H54 (cell line): ENCODE measurements at places on chromosomes 11 and 22.

DNA sequence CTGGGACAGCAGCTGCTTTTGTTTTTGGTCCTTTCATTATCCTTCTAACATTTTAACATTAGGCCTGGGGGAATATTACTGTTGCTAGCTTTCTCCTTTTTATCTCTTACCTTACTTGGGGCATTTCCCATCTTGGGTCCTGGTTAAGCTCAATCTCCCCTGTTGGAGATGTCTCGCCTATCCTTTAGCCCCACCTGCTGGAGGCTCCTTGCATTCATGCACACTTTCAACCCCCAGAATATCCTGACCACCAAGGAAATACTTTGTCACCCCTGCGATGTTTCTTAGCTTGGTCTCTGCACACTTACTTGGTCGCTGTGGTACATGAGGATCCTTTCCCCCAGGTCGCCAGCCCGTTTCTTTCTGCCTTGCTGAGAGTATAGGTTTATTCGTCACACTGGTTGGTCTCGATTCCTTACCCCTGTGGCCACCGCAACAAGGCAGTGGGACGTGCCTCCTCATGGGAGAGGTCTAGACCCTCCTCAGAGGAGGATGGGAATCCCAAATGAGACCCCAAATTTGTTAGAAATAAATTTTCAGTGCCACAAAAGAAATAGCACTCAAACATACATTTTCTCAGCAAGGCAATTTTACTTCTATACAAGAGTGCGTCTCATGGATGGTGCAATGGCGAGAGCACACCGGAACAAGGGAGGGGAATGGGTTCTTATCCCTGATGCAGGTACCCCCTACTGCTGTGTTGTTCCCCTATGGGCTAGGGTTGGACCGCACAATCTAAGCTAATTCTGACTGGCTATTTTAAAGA lies 5.4 kb upstream of the TXN2 start:
- DNase-seq = no peak

DNA sequence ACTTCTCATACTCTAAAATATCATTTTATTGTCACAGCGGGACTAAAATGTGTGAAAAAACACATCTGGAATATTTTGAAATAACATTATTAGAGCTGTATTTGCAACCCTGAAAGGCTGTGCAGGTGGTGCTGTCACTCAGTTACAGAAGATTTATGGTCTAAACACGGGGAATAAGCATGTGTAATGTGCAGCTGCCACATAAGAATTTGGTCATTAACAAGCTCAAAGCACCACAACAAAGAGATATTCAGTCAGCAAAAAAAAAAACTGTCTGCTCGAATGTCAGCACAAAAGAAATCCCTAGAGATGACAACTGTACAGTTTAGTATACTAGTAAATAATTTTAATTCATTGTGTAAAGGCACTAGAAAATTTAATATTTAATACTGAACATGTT lies 31.3 kb downstream of the TMEM123 start:
- no peak for DNase-seq

GRCh38 chr11:134537941-134538340 lies 125.9 kb upstream of the B3GAT1 start:
- DNase-seq = no peak

- DNase-seq = no peak
Measured at GRCh38 chr22:37912171-37912570, 6.1 kb downstream of the MICALL1 start.

DNA sequence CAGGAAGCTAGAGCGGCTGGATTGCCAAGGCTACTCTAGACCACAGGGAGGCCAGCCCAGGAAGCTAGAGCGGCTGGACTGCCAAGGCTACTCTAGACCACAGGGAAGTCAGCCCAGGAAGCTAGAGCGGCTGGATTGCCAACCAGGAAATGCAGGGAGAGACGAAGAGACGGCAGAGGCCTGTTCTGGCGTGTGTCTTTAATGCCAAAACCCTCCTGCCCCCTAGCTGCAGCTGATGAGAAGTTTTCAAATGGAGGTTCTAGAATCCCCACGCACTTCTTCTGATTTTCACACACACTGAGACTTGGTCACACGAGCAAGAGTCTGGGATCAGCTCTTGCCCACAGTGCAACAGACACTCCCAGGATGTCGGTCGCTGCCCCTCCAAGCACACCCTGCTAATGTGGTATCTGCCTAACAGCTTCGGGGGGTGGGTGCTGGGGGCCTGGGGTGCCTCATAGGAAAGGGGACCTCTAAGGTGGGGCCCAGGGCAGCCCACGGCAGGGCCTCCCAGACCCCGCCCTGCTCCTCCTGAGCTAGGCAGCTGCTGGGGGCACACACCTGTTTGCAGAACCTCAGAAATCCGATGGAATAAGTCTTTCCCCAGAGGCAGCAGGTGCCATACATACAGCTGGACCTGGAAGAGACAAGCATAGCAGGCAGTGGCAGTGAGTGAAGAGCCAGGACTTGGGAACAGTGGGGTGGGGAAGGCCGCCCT lies 28.5 kb downstream of the MAFF start:
- no peak for DNase-seq

GRCh38 chr11:74950374-74950969 lies 1.4 kb downstream of the SPCS2 start:
- DNase-seq = no peak

DNA sequence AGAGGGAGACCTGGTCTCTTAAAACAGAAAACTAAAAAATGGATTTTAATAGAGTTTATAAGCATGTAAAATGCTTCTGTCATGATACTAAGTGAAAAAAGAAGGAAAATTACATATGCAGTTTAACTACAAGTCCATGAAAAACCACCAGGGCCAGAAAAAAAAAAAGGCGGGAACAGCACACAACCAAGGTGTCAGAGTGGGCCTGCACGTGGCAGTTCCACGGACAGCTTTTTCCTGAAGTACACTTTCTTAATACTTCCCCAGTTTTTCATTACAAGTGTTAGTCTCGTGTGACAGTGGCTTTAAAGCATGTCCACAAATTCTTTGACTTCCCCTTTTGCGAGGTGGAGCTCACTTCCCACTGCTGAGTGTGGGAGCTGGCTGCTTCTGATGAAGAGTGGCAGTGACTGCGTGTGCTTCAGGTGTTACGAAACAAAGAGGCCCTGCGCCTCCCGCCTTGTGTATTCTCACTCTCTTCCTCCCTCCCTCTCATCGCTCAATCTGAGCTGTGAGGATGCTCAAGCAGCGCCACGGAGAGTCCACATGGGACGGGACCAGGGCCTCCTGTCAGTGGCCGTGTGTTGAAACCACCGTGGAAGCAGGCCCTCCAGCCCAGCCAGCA lies 16.4 kb downstream of the PPM1F start:
- DNase-seq = no peak

DNA sequence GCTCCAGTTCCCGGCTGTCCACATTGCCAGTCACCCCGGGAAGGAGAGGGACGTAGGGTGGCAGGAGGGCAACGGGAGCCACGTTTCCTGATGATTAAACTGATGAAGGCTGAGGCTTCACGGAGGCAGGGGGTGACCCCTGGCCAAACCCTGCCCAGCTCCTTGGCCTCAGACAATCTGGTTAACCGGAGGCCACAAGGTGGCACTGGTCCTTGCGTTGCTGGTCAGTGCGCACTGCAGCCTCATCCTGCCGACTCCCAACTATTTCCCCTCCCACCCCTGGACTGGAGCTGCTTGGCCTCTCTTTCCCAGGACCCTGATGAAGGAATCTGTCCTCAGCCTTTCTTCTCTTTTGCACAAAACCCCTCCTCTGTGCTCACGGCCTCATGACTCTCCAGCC lies 75.3 kb downstream of the PDE2A start:
- no peak for DNase-seq

DNA sequence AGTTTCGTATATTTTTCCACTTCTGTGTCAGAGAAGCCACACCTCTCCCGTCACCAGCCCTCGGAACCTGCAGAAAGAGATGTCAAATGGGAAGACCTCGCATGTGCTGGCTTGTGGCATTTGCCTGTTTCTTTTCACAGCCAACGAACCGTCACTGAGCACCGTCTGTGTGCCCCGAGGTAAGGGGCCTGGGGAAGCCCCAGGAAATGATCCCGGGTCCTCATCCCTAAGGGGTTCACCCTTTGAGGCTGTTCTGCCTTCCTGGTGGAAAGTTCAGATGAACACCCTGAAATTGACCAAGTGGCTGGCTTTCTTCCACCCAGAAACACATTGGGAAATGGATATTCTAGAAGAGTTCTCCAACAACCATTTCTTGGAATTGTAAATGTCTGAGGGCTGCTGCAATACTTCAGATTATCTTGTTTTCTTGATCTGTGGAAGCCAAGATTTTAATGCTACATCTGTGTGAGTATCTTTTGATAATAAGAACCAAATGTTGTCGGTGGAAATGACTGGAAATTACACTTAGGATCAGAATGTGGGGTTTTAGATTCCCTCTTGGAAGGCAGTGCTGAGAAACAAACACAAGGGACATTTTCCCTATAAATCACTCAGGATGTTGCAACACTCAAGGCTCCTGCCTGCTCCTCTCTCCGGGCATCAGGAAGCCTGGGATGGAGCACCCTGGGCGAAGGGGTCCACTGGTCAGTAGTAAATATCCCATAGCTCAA lies 37.6 kb downstream of the RIBC2 start:
- no peak for DNase-seq

- no peak for DNase-seq
Measured at GRCh38 chr11:107263844-107264563, 193.6 kb downstream of the CWF19L2 start.

DNA sequence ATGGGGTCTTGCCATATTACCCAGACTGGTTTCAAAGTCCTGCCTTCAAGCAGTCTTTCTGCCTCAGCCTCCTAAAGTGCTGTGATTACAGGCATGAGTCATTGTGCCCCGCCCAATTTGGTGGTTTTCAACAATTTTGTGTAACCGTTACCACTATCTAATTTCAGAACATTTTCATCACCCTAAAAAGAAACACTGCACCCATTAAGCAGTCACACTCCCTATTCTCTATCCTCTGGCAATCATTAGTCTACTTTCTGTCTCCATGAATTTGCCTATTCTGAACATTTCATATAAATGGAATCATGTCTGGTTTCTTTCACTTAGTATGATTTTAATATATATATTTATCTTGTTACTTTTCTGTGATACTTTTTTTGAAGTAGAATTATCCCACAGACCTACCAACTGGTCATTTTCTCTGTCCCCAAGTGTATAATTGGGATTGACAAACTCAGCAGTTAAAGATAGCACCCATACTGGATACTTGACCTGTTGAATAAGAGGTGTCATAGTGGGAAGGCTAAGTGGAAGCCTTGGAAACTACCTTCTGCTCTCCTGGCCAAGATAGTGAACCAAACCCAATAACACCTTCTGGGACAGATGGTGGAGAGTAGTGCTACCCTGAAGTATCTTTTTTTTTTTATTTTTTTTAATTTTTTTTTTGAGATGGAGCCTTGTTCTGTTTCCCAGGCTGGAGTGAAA lies 64.8 kb downstream of the STIM1 start:
- no peak for DNase-seq

GRCh38 chr11:43367382-43368178 lies 8.9 kb downstream of the TTC17 start:
- no peak for DNase-seq

DNA sequence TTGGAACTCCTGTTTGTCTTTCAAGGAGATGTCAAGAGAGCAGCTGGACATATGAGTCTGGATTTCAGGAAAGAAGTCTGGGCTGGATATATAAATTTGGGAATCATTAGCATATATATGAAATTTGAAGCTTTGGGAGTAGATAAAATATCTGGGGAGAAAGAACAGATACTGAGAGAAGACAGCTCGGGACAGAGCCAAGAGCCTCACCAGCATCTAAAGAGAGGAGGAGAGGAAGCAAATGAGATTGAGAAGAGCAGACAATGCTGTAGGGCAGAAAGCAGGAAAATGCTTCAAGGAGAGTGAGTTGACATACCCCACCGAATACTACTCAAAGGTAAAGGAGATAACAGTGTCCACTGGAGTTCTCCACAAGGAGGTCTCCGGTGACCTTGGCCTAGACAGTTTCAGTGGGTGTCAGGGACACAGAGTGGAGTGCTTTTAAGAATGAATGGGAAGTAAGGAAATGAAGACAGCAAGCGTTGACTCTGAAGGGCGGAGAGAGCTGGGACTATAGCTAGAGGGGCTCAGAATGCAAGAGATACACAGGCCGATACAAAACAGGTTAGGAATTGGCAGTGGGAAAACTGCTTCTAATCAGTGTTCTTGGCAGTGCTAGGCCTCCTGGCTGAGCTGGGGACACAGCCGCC lies 862 bp downstream of the APBB1 start:
- DNase-seq = no peak

DNA sequence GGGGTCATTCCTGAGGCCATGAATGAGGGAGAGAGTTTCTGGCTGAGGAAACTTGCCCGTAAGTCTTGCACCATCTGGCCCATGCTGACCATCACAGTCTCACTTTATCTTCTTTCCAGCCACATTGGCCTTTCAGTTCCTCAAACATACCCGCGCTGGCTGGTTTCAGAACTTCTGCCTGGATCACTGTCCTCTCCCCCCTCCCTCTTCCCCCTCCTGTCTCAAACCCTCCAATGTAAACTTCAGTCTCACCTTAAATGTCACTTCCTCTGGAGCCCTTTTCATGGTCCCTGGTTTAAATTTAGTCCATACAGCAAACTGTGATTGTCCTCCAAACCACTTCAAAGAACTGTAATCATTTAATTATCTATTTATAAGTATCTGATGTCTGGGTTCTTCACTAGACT lies 3.7 kb upstream of the TMEM109 start:
- DNase-seq = no peak

DNA sequence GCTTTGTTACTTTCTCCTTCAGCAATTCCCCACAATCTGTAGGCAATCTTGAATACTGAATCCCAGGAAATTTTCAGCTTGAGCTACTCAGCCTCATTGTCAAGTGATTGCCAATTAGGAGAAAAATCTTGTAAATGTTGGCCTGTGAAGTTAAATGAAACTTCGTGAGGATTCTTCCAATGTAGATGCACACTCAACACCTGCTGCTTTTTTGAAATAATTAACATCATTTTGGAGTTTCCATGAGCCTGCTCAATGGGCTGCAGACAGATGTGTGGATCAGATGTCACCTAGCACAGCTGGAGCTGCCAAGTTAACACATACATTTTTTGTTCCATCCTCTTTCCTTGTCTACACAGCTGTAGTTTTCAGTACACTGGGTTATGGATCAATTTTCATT lies 645.6 kb upstream of the LUZP2 start:
- no peak for DNase-seq

- no peak for DNase-seq
Measured at GRCh38 chr22:33261699-33262098, 203.5 kb upstream of the SYN3 start.

GRCh38 chr11:101428918-101429317 lies 154.9 kb downstream of the TRPC6 start:
- DNase-seq = no peak

DNA sequence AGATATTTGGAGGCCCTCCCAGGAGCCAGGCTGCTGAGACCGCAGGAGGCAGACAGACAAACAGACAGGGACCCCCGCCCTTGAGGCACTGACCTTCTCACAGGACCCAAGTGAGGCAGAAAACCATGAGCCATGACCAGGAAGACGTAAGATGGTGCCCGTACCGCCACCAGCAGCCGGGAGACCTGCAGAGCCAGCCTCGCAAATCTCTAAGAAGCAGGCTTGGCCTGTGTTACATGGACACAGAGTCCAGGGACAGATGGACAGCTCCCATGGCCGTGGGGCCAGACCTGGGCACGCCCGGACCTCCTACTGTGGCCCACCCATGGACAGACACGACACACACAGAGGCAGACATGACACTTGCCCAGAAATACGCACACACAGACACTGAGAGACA lies 30.7 kb upstream of the TOLLIP start:
- DNase-seq = no peak
